ENCODE measurements at places on chromosomes 2 and 18.

GRCh38 chr2:98126061-98126460, 39.1 kb downstream of the VWA3B start:
- no peak for DNase-seq

DNA sequence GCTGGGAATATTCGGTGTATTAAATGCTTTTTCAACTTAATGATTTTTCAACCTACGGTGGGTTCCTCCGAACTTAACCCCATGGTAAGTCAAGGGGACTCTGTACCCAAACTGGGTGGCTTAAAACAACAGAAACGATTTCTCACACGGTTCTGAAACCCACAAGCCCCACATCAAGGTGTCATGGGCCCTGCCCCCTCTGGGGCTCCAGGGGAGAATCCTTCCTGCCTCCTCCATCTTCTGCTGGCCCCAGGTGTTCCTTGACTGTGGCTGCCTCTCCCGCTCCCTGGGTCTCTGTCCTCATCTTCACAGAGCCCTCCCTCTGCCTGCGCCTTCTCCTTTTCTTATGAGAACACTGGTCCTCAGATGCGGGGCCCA, 301.3 kb upstream of the SALL3 start:
- DNase-seq = no peak

DNA sequence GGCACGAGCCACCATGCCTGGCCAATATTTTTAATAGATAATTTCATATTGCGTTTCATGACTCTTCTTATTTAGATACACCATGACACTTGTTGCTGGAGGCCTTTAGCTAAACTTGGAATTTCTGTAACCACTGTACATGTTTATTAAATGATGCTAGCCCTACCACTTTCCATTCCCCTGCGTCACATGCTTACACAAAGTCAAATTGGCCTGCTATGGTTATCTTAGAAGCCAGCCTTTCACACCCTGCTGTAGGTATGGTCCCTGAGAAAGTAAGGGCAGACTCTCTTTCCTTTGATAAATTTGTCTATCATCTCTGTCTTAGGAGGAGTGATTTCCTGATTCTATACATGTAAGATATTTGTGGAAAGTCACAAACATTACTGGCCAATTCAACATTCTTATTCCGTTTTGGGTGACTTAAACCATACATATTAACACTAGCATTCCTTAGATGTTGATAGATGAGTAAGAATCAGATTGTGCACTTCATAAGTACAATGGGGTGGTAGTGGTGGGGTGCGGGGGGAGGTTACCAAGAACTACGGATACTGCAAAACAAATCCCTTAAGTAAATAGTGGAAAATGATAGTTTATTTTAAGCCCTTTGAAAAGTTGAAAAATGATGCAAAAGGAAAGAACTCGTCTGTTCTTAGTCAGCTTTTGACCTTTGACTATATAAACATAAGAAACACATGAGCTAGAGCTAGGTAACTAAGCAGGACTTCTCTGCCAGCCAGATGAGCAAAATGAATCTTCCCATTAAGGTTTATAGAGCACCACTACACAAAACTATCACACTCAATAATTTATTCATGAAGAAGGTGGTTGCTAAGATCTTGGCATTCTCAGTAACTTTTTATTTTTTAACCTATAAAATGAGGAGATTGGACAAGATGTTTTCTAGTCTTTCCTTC, 7.9 kb upstream of the NDUFV2 start:
- no peak for DNase-seq

DNA sequence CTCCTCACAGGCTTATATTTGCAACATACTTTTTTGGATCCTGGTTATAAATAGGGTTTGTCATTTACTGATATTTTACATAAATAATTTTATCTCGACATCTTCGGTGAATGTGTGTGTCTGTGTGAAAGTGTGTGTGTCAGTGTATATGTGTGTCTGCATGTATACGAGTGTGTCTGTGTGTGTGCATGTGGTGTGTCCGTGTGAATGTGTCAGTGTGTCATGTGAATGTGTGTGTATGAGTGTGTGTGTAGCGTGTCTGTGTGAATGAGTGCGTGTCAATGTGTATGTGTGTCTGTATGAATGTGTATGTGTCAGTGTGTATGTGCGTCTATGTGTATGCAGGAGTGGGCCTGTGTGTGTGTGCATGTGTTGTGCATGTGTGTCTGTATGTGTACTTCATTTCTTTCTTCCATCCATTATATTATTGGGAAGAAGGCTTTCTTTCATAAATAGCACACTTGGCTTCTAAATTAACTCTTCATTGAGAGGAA, 161.6 kb downstream of the ST6GAL2 start:
- DNase-seq = no peak

GRCh38 chr2:95297639-95298395, 670 bp downstream of the KCNIP3 start:
- DNase-seq = no peak

DNA sequence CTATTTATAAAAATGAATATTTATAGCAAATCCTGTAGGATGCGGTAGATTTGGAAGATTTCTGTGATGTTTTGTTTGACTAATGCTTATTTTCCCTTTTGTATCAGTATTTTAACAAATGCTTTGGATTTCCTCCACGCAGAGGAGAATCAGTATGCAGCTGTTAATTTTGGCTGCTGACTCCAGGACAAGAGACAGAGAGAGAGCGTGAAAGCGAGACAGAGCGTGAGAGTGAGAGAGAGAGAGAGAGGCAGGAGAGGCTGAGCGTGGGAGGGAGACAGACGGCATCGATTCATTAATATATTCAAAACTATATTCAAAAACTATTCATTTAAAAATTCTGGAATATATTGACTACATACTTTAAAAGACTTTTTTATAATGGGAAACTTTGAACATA, 62.5 kb downstream of the RRM2 start:
- DNase-seq = no peak

DNA sequence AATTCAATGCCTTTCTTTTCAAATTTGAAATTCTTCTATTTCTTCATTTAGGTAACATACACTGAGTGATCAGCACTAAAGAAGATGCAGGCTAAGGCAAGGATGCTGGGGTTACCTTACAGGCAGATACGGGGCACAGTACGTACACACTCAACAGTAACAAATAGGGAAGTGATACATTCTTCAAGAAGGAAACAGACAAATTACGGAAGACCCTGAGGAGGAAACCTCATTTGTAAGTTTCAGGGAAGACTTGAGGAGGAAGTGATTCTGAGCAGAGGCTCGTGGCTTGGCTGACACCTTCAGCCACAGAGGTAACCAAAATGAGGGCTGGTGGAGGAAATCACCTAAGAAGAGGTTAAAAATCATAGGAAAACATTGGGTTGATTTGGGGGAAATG, 1108.3 kb upstream of the KLHL29 start:
- no peak for DNase-seq

GRCh38 chr2:171487803-171488259, 34.4 kb upstream of the CYBRD1 start:
- no peak for DNase-seq

DNA sequence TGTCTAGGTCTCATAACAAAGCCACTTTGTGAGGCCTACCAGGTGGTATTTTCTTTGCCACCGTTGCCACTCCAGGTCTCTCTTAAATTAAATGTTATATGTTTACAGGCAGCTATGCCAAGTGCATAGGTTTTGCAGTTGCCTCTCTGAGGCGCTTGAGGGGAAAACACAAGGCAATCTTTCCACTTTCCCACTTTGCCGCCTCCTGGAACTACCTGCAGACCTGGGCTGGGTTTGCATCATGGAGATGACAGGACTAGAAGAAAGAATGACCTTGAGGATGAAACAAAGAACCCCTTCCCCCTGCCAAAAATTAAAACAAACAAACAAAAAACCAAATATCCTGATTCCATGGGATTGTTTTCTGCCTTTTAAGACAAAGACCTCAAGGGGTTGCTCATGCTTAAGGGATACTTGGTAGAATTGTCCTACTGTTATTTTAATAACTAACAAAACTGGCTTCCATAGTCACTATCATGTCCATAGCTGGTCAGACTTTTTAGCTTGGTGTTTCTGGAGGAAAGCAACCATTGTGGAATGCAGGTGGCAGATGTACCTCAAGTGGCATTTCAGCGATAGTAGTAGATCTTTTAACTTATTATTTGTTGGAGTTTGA, 159.9 kb downstream of the PRPF40A start:
- DNase-seq = no peak

Measured in activated CD8-positive, alpha-beta memory T cell treated with anti-CD3 and anti-CD28 coated beads for 1 hour (primary cell).